CD4-positive, alpha-beta memory T cell (primary cell): ENCODE measurements at places on chromosomes 5 and 9.
A peak's percentile ranks its signal among the peaks of the same experiment; 100 is the strongest.

DNA sequence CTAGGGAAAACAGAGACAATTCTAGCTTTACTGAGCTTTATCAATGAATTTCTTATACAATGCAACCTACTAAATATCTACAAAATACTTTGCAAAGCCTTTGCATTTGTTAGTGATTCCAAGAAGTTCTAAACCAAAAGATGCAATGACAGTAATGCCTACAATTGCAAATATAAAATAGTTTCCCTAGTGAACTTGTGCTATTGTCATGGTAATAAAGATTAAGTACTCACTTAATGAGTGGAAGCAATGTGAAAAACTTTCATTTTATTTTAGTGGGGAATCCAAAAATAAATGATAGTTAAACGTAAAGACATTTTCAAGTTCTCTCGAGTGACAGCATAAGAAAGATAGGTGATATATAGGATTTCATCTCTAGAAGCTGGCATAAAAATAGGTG, 270.5 kb upstream of the CTNND2 start:
- no peak for DNase-seq

DNA sequence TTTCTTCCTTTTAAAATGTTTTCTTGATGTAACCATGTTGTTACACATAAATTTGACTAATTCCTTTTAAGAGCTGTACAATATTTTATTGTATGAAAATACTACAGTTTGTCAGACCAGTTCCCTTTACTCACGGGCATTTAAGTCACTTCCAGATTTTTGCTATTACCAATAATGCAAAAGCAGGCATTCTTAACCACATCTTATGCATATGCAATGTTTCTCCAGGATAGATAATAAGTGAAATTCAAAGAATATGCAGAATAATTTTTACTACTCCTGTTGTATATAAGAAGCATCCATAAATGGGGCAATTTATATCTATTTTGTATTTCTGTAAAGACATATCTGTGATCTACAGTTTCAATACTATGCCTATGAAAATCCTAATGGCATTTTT, 77.3 kb downstream of the FNIP1 start:
- DNase-seq, result no peak

GRCh38 chr5:3893975-3894374, 298.3 kb downstream of the IRX1 start:
- DNase-seq, result no peak

DNA sequence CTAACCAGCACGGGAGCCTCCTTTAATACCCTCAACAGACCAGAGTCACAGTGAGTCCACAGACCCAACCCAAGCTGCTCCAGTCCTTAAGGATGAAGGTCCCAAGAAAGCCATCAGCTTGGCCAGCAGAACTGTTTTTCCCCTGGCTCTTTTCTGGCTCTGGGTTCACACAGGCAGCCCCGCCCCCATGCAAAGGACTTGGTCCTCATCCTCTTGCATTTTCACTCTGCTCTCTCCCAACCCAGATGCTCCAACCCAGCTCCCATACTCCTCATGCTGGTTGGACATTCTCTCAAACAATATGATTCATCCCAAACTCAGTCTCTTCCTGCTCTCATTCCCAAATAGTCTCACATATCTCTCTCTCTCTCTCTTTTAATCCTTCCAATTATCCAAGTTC, 74.2 kb upstream of the SPOCK1 start:
- DNase-seq, result no peak

DNA sequence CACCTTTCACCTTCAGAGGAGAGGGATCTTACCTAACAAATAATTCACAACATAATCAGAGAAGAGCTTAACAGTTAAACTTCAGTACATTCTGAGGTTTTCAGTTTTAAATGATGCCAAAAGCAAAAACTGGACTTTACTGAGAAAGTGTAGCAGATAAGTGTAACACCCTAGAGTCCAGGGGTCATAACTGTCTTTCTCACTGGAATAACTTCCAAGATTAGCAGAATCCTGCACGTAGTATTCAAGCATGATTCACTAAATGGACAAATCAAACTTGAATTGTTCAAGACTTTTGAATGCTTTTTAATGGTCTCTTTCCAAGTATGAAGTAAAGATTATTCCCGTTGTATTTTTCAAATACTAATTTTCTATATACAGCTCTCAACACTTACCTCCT, 180.1 kb upstream of the NREP start:
- DNase-seq, result no peak

- DNase-seq, result no peak
Measured at GRCh38 chr9:89440548-89440947, 57.4 kb downstream of the SEMA4D start.

DNA sequence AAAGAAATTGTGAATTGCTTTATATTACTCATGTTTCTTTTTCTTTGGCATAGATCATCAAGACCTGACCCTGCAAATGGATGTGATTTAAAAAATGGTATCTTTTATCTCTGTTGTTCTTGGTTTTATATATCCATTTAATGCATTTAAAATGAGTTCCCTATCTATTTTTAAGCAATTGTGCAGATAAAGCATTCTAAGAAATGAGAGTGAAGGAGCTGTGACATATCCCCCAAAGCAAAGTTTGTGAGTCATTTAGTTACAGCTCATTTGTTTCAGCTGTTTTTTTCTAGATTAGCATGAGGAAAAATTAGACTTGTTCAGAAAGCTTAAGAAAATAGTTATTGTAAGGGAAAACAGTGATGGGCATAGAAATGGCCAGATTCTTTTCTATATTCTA, 7.6 kb upstream of the ELOVL7 start:
- no peak for DNase-seq

DNA sequence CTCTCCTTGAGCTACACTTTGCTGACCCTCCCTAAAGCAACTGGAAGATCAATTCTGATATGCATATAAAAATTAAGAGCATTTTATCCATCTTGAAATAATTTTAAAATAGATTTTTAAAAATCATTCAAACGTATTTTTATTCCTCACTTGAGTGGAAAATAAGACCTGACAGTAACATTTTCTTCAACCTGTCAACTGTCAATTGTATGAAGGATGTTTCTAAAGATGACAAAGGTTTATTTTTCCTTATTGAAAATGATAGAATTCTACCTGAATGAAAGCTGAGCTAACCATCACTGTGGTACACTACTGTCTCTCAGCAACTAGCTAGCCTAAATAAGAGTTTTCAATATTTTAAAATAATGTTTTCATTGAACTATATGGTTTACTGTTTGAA, 7.0 kb downstream of the EFNA5 start:
- no peak for DNase-seq

DNA sequence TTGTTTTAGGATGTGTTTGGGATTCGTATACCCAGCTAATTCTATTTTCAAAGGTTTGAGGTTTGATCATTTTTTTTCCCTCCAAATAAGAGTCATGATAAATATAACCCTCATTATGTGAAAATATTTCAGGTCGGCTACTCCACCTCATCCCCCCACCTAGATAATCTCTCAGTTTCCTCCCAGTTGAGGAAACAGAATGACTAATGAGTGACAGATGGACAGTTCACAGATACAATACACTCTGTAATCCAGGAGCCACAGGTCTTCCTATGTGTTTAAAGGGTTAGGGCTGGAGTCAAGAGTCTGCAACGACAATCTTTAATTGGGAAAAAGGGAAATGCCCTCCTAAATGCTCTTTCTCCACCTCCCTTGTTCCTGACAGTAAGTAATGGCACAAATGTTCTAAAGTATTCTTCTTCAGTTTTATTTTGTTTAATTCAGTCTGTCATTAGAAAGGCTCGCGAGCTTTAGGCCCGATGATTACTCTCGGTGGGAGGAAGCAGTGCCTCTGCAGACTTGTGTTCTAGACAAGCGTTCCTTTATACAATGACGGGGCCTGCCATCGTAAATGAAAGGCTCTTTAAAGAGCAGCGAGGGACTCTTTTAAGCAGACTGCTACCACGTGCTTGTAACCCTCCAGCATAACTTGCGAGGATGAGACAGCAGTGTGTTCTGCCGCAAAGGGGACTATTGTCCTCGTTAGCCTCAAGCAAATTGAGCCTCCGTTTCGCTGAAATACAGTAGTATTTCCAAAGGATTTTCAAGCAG, 69.0 kb downstream of the MEF2C start:
- DNase-seq, result no peak

- no peak for DNase-seq
Measured at GRCh38 chr5:3310541-3311261, 284.9 kb upstream of the IRX1 start.

GRCh38 chr9:72025906-72026305, 34.5 kb downstream of the C9orf57 start:
- no peak for DNase-seq

GRCh38 chr5:172731680-172732074, 39.3 kb downstream of the DUSP1 start:
- no peak for DNase-seq

GRCh38 chr5:143938230-143938629, 126.3 kb downstream of the HMHB1 start:
- DNase-seq, result no peak

DNA sequence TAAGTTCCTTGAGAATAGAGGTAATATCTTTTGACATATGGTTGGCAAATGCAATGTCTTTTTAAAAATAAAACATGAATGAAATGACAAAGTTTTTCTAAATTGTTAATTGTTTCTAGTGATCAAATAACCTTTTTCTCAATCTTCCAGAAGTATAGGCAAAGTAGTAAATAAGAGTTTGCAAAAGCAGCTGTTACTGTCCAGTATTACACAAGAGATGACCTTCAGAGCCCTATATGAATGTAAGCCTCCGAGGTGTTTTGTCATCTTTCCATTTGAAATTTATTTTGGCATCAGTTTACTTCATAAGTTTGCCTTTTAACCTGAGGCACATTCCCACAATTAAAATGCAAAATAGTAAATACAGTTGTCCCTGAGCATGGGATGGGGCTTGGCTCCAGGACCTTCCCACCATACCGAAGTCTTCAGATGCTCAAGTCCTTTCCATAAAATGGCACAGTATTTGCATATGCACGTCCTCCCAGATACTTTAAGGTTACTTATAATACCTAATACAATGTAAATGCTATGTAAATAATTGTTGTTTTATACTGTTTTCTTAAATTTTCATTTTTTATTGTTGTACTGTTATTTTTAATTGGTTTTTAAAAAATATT, 65.6 kb downstream of the MEGF9 start:
- no peak for DNase-seq

GRCh38 chr9:801399-802071, 40.0 kb upstream of the DMRT1 start:
- DNase-seq, result no peak

DNA sequence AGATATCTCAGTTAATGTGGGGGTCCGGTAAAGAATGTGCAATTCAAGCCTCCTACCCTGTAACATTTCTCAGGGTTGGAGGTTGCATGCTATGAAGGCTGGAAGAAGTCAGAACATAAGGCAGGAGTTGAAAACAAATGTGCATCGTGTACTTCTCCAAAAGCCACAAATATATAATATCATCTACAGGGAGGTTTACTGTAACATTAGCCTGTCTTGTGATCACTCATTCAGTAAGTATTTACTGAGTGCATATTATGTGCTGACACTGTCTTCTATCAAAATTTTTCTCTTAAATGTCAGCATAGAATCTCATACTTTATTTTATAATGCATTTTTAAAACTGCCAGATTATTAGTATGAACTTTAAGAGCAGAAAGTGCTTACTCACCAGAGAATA, 105.6 kb upstream of the ZNF366 start:
- no peak for DNase-seq

GRCh38 chr9:105245029-105245890, 809 bp downstream of the SLC44A1 start:
- peak; percentile 73 for DNase-seq

DNA sequence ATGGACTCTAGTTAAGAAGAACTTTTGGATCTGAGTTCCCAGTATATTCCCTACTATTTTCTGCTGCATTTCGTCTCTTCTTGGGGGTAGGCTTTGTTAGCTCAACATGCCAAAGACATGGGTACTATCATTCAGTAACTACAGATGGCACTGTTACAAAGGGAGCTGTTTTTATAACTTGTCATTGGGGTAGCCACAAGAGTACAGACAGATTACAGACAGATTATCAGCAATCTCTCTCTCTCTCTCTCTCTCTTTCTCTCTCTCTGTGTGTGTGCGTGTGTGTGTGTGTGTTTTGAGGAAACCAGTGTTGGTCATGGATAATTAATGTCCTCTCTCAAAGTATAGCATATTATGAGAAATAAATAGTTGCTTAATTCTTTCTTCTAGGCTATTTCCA, 116.1 kb downstream of the WDR70 start:
- no peak for DNase-seq

DNA sequence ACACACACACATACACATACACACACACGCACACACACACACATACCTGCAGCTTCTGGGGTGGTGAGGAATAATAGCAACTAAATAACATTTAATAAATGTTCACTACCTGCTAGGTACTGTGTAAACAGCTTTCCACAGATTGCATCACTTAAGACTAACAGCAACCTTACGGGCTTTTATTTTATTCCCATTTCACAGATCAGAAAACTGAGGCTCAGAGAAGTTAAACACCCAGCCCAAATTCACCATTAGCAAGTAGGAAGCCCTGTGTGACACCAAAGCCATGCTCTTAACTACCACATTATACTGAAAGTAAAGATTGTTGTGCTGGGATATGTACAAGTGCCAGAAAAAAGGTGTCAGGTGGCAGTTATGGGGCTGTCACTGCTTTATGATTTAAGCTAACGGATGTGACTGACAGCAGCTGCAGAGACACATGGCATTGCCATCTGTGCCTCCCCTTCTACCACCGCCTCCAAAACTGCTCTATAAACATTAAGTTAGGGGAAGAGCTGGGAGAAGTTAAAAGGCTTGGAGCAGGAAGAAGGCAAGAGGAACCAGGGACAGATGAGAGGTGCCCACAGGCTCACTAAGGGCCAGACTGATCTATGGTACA, 13.6 kb downstream of the MTMR12 start:
- DNase-seq, result no peak

GRCh38 chr9:134455934-134456755, 129.9 kb downstream of the RXRA start:
- DNase-seq, result peak; percentile 76

DNA sequence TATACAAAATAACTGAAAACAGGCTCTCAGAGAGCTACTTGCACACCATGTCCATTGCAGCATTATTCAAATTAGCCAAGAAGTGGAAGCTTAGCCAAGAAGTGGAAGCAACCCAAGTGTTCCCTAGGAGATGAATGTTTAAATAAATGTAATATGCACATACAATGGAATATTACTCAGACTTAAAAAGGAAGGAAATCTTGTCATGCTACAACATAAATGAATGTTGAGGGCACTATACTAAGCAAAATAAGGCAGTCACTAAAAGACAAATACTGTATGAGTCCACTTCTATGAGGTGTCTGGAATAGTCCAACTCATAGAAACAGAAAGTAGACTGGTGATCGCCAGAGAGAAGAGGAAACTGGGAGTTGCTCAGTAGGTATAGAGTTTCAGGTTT, 438.1 kb downstream of the MAT2B start:
- DNase-seq, result no peak
